ENCODE measurements at places on chromosomes 2 and 18.
A peak's percentile ranks its signal among the peaks of the same experiment; 100 is the strongest.

DNA sequence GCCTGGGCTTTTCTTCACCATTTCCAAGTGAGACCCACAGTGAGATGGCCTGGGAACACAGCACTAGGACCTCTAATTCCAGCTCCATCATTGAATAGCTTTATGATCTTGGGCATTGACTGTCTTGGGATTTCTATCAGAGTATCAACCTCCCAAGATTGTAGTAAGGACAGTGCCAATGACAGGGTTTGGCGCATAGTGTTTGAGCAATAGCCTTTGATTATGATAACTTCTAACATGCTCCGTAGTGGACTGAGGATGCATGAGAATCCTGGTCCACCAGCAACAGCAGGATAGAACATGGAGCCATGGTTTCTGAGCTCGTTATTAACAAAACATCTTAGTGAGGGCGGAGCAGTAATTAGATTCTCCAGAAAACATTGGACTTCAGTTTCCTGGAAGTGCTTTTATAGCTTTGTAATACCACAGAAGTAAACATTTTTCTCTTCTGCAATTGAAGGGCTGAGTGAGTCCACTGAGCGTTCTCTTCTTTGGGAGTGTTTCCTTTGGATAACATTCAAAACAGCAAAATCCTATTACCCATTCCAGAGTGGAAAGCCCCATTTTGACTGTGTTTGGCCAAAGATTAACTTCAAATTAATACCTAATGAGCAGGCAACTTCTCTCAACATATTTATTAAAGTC lies 63.7 kb downstream of the IL1R2 start:
- no peak for DNase-seq

DNA sequence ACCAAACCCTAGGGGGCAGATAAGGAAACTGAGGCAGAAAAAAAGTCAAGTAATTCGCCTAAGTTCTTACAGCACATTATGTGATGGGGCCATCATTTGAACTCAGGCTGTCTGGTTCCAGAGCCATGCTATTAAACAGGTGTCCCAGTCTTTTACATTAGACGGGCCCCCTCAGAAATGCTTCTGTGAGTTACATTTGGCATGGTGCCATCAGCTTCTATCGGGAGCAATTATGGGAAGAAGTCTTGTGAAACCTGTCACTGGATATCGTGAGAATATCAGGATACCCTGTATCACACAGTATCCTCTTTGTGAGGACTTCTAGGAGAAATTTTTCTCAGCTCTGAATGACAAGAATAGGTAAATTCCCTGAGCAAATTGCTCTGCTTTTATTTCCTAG lies 143.7 kb upstream of the NOSTRIN start:
- no peak for DNase-seq

GRCh38 chr2:228841877-228842276 lies 429.2 kb downstream of the PID1 start:
- DNase-seq: no peak

- DNase-seq: no peak
Measured at GRCh38 chr18:75159646-75160356, 49.1 kb downstream of the PTGR3 start.

DNA sequence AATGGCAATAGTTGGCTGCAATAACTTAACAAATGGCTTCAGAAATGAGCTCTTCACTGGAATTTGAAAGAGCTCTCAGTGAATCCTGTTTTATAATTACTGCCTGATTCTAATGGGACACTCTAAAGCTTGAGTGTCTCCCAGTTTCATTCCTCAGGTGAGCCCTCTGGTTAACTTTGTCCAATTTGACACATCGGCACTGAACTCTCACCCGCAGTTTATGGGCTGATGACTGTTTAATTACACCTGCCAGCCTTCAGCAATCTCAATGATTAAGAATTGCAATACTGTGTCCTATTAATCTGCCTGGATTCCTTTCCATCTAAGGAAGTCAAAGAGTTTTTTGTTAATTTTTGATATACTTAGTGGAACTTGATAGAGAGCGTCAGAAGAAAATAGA lies 110.7 kb upstream of the NABP1 start:
- DNase-seq: no peak

DNA sequence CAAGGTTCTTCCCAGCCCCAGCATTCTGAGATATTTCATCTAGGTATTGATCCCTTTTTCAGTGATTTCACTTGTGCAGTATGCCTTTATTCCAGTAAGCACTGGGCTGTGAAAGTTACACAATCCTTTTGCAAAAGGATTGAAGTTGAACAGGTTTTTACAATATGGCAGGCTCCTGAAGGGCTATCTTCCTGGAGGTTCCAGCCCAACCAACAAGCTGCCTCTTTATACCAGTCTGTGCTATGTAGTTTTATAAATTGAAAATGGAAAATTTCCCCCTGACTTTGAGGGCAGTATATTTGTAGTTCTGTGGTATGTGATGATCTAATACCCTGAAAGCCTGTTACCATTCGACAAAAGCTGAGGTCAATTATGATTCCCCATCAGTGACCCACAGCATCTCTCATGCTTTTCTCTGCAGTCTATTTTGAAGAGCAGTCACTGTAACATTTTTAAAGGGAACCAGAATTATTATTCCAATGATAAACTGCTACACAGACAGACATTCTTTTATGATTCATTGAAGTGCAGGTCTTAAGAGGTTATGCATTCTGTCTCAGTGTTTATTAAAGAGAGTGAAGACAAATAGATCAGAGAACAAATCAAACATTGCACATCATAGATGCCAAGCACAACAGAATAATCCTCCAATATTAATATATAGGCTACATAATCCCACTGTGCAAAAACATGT lies 35.2 kb upstream of the STPG4 start:
- no peak for DNase-seq

GRCh38 chr2:225464346-225465025 lies 65.0 kb downstream of the NYAP2 start:
- DNase-seq: no peak

DNA sequence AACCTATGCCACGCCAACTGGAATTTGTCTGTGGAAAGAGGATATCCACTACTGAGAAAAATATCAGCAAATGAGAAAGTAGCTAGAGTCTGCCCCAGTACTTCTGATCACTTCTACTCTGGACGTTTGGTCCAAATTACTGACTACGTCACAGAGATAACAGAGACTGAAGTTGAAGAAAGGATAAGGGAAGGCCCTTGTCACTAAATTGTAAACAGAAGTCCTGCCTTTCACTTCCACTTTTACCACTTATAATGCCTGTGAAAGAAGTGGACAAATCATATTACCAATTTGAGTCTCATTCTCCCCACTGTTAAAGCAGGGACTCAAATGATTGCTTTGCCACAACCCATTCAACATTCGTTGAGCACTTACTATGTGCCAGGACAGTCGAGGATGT lies 173.9 kb upstream of the ERBB4 start:
- DNase-seq: no peak

- no peak for DNase-seq
Measured at GRCh38 chr2:100878000-100878791, 58.3 kb downstream of the NPAS2 start.

DNA sequence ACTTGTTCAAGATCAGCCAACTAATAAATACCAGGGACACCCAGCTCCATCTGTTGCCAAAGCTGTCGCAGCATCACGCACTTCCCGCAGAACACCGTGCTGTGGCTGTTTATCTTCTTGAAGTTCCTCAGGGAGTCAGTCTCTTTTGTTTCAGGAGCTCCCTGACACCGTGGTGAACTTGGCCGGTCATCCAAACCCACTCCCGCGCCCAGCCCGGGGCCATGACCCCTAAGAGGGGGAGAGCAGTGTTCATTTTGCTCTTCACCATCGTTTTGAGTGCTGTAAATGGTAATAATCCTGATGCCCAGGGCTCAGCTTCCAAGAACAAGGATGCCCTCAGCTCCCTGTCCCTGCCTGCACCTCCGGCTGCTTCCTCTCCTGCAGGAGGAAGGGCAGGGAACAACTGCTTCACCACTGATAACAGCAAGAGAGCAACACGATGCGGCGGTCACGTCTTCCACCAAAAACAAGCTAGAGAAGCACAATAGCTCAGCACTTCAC lies 131.4 kb downstream of the SEPTIN10 start:
- DNase-seq: no peak

- DNase-seq: no peak
Measured at GRCh38 chr18:69469444-69469919, 68.8 kb downstream of the DOK6 start.

- no peak for DNase-seq
Measured at GRCh38 chr2:121831841-121832240, 76.4 kb downstream of the TSN start.

- peak; percentile 70 for DNase-seq
Measured at GRCh38 chr18:58993260-58993659, 128.6 kb downstream of the ZNF532 start.

GRCh38 chr18:13032173-13032572 lies 41.0 kb downstream of the CEP192 start:
- no peak for DNase-seq

- no peak for DNase-seq
Measured at GRCh38 chr2:168030862-168031624, 216.4 kb downstream of the STK39 start.

DNA sequence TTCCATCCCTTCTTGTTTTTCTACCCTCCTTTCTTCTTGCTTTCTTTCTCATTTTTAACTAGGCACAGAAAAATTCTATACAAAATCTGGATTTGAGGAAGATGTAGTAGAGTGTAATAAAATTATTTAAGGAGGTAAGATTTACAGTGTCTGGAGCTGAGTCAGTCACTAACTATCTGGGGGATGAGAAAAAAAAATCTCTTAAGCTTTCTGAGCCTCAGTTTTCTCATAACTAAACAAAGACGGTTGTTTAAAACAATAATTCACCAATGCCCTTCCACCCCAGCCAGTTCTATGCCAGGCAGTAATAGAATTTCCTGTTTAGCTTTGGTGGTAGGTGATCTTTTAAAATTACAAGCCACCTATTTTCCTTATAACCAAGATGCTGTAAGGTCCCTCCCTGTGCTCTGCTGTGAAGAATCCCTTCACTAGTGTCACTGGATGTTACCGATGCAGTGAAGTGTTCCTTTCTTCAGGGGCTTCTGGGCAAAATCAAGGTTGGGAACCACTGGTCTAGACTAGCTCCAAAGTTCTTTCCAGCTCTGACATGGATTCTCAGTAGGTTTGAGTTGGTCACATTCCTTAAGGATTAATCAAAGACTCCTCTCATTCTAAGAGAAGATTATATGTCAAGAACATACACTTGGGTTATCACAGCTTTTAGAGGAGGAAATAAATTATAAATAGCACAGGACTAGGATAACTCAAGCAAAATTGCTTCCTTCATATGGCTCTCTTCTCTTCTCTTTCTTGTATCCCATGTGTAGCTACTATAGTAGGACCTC lies 289.0 kb downstream of the CDH2 start:
- DNase-seq: no peak

- peak; percentile 1 for DNase-seq
Measured at GRCh38 chr2:88919087-88919738, 227.7 kb downstream of the RPIA start.

DNA sequence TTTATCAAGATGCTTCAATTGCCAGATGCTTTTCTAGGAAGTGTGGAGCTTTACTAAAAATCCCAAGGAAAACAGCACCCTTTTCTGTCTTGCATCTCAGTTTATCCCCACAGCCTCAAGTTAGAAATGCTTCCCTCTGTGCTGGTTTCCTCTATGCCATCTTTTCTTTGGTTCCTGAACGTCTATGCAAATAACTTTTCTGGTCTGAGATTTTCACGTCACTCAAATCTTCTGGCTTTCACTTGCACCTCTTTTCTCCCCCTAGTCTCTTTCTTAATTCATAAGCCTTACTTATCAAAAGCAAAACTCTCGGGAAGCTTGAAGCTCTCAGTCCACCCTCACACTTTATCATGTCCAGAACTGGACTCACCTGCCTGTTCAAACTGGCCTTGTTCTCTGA lies 33.9 kb downstream of the ARHGAP25 start:
- no peak for DNase-seq

GRCh38 chr2:53210538-53210937 lies 557.1 kb upstream of the CHAC2 start:
- peak; percentile 26 for DNase-seq

GRCh38 chr2:102051692-102052277 lies 60.0 kb downstream of the IL1R2 start:
- no peak for DNase-seq

DNA sequence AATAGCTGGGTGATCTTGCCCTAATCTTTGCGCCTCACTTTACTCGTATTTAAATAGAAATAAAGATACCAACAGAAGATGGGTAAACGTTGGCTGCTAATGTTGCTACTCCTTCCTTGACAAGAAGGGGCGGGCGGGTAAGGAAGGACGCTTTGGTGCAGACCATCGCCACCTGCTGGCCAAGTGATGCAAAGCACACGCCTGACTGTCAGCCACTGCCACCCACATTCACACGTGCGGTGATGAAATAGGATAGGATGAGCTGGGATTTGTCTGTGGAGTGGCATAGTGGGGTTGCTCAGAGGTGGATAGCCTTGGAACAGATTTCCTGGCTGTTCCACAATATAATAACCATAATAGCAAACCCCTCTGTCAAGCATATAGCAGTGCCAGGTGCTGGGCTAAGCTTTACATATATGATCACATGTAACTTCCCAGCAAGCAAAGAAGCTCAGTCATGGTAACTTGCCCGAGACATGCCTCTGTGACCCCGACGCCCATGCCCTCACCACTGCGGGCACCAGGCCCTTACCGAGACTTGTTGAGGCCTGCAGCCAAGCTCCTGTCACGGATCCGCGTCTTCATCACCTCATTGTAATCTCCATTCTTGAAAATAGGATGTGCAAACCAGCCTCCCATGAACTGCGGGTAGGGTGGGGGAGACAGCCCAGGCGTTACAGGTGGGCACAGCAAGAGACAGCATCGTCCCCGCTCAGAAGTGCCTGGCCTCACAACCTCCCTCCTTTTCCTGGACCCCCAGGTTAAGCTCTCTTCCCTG lies 39.3 kb downstream of the LCT start:
- DNase-seq: peak; percentile 2

- no peak for DNase-seq
Measured at GRCh38 chr2:117858336-117858735, 43.8 kb downstream of the DDX18 start.

- no peak for DNase-seq
Measured at GRCh38 chr2:20717641-20718040, 50.7 kb downstream of the GDF7 start.

- DNase-seq: no peak
Measured at GRCh38 chr2:133773854-133774653, 205.8 kb upstream of the NCKAP5 start.

- no peak for DNase-seq
Measured at GRCh38 chr2:169778446-169778845, 20.2 kb upstream of the SSB start.

DNA sequence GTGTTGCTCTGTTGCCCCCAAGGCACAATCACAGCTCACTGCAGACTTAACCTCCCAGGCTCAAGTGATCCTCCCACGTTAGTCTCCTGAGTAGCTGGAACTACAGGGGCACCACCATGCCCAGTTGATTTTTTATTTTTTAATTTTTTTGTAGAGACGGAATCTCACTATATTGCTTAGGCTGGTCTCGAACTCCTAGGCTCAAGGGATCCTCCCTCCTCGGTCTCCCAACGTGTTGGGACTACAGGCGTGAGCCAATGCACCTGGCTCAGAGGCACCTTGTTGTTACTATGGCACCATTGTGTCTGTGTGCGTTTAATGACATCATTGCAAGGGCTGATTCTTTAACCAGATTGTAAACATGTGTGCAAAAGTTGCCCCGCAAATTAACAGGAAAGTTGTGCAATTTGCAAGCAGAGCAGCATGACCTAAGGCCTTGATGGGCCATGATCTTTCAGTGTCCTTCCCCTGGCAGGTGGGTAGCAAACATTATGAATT lies 22.6 kb downstream of the TCF23 start:
- no peak for DNase-seq

Measured in NCI-H446 (cell line).